ENCODE measurements at places on chromosomes 12 and 14.

GRCh38 chr12:45458854-45459807 lies 243.2 kb downstream of the ANO6 start:
- no peak for DNase-seq

GRCh38 chr12:92995258-92995903 lies 66.3 kb upstream of the EEA1 start:
- no peak for DNase-seq

GRCh38 chr12:119308708-119309456 lies 25.6 kb upstream of the CCDC60 start:
- DNase-seq: no peak

- no peak for DNase-seq
Measured at GRCh38 chr14:42792166-42792565, 1185.5 kb downstream of the LRFN5 start.

DNA sequence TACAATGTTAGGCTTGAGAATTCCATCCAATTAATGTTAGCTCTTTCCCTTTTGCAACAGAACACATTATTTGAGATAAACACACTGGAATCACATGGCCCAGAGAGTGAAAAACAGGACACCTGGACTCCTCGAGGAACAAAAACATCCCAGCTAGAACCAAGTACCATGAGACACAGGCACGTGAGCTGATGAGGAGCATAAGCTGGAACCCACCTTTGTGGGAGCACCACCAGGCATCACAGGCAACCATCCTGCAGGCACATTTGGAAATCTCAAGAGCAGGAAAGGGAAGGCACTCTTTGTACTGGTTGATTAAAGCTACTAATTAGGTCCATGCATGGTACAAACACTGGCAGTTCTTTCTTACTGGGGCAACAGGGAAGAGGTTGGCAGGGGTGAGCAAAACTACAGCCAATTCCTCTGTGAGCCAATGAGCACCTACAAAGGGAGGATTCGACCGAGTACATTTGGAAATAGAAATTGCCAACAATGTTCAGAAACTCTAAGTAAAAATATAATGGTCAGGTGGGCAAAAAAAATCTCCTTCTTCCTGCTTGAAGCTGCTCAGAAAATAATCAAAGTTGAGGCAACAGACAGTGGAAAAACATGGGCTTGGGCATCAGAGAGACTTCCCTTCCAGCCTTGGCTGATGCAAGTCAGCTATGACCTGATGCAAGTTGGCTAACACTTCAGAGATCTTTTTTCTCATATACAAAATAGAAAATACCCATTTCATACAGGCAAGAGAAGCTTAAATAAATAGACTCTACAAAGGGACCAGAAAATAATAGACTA lies 216.7 kb downstream of the NUAK1 start:
- no peak for DNase-seq

GRCh38 chr12:125549836-125550235 lies 484.6 kb downstream of the AACS start:
- no peak for DNase-seq

- DNase-seq: no peak
Measured at GRCh38 chr12:19970116-19970515, 398.2 kb upstream of the PDE3A start.

- DNase-seq: no peak
Measured at GRCh38 chr12:77754086-77754485, 76.6 kb upstream of the NAV3 start.

DNA sequence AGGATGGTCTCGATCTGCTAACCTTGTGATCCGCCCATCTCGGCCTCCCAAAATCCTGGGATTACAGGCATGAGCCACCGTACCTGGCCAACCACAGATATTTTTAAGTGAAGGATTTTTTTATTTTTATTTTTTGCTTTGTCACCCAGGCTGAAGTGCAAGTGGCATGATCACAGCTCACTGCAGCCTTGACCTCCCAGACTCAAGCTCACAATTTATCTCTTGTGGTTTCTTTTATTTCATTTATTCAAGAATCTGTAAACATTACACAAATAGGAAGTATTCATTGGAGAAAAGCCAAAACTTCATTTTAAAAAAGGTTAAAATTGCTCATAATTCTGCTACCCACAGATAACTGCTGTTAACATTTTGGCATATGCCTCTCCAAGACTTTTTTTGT lies 13.3 kb downstream of the MOAP1 start:
- no peak for DNase-seq

DNA sequence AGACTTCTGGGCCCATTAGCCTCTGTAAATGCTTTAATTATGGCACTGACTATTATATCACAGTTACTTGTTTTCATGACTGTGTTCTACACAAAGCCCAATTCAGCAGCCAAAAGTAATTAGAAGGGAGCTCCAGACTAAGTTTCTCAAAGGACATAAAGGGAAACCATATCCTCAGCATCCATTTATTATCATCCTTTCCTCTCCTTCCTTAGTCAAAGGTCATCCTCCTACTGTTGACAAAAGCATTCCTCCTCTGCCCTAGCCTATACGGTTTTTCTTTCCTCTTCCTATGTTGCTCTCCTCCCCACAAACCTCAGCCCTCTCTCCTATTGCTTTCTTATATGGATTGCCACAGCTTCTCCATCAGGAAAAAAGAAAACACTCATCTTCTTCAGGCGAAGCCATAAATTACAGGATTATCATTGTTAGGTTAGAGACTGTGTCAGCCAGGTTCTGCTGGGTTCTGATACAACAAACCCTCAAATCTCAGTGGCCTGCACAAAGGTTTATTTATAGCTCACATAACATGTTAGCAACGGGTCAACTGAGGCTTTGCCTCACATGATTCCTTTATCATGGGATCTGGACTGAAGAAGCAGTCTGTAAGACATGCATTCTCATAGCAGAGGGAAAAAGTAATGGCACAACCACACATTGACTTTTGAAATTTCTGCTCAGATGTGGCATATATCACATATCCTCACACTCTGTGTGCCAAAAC lies 207.2 kb downstream of the SLC5A8 start:
- no peak for DNase-seq

DNA sequence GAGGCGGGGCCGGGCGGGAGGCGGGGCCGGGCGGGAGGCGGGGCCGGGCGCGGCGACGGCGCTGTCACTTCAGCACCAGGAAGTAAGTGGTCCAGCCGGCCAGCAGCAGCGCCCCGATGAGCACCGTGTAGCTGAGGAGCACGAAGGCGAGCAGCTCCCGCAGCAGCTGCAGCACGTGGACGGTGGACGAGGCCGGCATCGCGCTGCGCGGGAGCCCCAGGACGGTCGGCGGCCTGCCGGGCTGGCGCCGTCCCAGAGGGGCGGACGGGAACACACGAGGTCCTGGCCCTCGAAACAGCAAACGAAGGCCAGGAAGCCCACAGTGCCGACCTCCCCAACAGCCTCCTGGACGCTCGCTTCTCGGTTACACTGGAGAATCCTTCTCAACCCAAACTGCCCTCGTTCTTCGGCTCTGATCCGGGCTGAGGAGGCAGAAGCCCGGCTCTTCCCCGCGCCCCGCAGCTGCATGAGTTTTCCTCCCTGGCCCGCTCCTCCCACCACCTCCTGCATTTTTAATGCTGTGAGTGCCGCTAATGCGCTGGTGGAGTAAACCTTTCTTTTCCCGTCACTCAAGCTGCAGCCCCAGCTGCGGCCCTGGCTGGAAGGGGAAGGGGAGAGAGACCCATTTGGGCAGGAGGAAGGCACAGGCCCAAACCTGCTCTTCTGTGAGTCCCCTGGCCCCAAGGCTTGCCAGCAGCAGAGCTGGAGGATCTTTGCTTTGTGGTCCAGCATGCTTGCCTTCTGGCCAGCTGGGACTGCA lies 694 bp upstream of the DIABLO start:
- DNase-seq: peak; percentile 40

- DNase-seq: no peak
Measured at GRCh38 chr12:32970465-32971110, 74.0 kb upstream of the PKP2 start.
